ENCODE measurements at places on chromosomes 7 and 10. TPM values are rescaled to one million over a fixed set of nuclear protein-coding genes. Genes with fewer than 3 reads are reported as not detected.
A peak's percentile ranks its signal among the peaks of the same experiment; 100 is the strongest.

- H3K4me3 ChIP-seq: no peak overlapping the region
- DNase-seq: no peak
- no peak overlapping the region for H3K27ac ChIP-seq
- peaks cover 64% of the 10 kb centered on the region for H3K27me3 ChIP-seq
These were observed 2.5 kb downstream of the LBX1 start for GRCh38 chr10:101226491-101227428.

The NOLC1 gene
- total RNA-seq: 168 TPM

DNA sequence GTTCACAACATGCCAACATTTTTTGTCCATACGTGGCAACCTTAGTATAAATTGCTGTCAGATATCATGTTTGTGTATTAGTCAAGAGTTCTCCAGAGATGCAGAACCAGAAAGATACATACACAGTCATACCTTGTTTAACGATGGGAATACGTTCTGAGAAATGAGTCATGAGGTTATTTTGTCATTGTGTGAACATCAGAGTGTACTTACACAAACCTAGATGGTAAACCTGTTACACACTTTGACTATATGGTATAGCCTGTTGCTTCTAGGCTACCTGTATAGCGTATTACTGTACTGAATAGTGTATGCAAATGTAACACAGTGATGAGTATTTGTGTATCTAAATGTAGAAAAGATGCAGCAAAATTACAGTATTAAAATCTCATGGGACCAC lies 22.3 kb downstream of the ZNF518A start:
- H3K27me3 ChIP-seq: no peaks in the 10 kb centered on the region
- no peak for DNase-seq
- H3K4me3 ChIP-seq: no peak overlapping the region
- H3K4me1 ChIP-seq: no peaks in the 10 kb centered on the region
- H3K36me3 ChIP-seq: peaks cover 62% of the 10 kb centered on the region

The CRHR2 gene
- total RNA-seq: not detected

DNA sequence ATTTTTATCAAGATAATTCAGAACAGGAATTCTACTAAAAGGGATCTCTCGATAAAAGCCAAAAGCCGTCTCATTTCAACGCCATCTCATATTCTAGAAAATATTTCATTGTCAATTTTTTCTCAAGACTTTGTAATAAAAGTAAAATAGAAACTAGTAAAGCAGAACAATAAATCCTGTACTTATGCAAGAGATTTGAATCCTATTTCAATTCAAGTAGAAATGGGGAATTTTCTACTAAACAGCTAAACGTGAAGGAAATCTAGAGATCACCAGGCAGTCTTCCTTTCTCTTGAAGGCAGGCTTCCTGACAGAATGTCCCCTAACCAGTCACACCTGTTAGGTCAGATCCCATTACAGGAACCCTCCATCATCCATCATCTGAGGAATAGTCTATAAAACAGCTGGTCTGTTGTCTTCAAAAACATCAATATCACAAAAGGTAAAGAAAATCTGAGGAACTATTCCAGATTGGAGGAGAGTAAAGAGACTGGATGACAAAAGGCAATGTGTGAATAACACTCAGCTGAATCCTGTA lies 23.7 kb downstream of the USP6NL start:
- H3K4me3 ChIP-seq: no peak overlapping the region
- no peak overlapping the region for H3K27ac ChIP-seq
- no peak for DNase-seq
- no peaks in the 10 kb centered on the region for H3K27me3 ChIP-seq

DNA sequence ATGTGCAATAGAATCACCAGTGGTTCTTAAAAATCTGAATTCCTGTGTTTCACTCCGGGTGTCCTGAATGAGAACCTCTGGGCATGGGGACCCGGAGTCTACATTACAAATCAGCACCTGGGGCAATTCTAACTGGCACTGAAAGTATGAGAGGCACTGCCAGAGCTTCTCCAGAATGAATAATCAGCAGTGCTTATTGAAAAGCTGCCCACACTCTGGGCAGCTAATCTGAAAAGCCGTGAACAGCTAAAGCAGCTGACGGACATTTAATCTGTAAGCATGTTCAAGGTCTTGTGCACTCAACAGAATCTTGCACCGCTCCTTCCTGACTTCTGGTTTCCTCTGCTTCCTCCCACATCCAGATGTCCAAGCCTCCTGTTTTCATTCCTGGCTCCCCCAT lies 113.3 kb upstream of the KIF5B start:
- no peak overlapping the region for H3K27ac ChIP-seq
- no peaks in the 10 kb centered on the region for H3K27me3 ChIP-seq
- no peak for DNase-seq
- no peak overlapping the region for H3K4me3 ChIP-seq
- H3K4me1 ChIP-seq: no peaks in the 10 kb centered on the region

DNA sequence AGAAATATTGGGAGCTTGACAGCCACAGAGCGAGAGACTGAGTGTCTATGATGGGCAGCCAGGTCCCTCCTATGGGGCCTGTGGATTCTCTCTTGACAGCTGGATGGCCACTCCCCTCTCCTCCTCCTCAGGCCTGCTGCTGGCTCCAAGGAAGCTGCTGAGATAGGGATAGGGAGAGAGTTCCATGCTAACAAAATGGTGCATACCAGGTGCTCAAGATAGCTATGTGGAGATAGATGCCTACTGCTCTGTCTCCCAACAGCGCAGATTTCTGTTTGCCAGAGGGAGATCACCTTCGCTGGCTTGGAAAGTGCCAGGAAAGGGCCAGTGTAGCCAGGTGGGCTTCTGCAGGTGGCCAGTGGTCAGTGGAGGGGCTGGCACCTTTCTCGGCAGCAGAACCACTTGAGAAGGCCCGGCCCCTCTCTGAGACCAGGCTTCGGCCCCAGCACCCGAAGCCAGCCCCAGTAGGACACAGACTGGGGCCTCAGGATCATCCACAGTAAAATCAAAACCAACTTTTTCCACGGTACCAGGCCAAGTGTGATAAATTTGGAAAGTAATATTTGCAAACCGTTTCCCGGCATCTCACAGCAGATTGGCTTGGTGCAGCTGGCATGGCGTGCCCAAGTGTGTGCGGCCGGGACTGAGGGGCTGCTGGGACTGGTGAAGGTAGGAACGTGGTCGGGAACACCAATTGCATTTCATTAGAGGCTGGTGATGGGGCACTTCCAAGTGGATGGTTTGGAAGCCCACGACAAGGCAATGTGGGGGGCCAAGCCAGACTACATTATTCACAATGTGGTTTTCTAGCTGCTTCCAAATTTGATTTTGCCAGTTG lies 139.6 kb downstream of the PTPN20 start:
- H3K4me1 ChIP-seq: no peaks in the 10 kb centered on the region
- no peak overlapping the region for H3K27ac ChIP-seq
- H3K4me3 ChIP-seq: no peak overlapping the region
- peaks cover 12% of the 10 kb centered on the region for H3K27me3 ChIP-seq
- H3K36me3 ChIP-seq: no peaks in the 10 kb centered on the region

- peaks cover 23% of the 10 kb centered on the region for H3K27me3 ChIP-seq
- H3K27ac ChIP-seq: no peak overlapping the region
- H3K4me1 ChIP-seq: peaks cover 10% of the 10 kb centered on the region
These were observed 1.2 kb downstream of the GFRA1 start for GRCh38 chr10:116271593-116272439.

The LIPM gene
- not detected for total RNA-seq

The SFRP4 gene
- total RNA-seq: not detected

GRCh38 chr7:47097431-47097830 lies 484.5 kb downstream of the TNS3 start:
- peaks cover 5% of the 10 kb centered on the region for H3K4me1 ChIP-seq
- no peak for DNase-seq
- H3K27ac ChIP-seq: no peak overlapping the region
- H3K36me3 ChIP-seq: no peaks in the 10 kb centered on the region
- H3K27me3 ChIP-seq: no peaks in the 10 kb centered on the region

DNA sequence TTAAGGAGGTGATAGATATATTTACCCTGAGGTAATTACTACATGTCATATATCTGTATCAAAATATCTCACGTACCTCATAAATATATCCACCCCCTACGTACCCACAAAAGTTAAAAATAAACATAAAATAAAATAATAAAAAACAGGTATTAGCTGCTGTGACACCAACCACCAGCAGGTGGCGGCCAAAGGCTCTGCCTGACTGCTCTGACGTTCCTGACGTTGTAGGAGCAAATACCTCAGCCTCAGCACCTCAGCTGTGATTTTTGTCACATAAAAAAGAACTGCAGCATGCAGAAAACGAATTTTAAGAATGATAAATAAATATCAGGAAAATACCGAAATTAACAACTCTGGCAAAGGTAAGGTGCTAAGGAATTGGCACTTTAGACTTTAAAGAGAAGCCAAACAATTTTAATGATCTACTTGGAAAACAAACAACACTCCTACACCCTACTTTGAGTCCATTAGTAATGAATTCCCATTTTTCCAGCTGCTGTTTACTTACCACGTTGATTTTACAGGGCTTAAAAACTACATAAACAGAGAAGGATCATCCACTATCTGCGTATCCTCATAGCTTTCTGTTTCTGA lies 125.4 kb upstream of the TARP start:
- peaks cover 43% of the 10 kb centered on the region for H3K27me3 ChIP-seq
- no peak overlapping the region for H3K27ac ChIP-seq
- no peak overlapping the region for H3K4me3 ChIP-seq
- H3K4me1 ChIP-seq: no peaks in the 10 kb centered on the region

DNA sequence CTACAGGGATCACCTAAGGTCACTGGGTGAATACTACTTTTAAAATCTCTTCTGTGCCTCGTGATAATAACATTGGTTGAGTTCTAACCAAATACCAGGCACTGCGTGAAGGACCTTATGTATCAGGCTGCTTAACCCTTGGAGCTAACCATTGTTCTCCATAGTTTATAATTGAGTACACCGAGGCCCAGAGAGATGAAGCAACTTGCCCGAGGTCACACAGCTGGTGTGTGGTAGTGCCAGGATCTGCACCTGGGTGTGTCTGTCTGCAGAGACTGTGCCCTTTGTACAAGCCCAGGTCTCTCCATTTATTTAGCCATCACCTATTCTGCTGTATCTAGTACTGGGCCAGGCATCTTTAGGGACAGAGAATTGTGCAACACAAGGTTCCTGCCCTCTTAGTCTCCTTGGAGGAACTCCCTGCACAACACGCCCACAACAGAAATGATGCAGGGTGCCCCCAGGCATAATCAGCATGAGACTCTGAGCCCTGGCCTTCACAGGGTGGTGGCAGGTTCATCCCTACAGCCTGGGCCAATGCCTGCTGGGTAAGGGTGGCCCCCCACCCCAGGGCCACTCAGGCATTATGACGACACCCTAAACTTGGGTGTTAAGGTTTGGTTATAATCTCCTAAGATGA lies 31.5 kb downstream of the UNC5B start:
- no peaks in the 10 kb centered on the region for H3K27me3 ChIP-seq
- peaks cover 7% of the 10 kb centered on the region for H3K36me3 ChIP-seq
- peak; percentile 92 for DNase-seq
- H3K4me1 ChIP-seq: peaks cover 67% of the 10 kb centered on the region

DNA sequence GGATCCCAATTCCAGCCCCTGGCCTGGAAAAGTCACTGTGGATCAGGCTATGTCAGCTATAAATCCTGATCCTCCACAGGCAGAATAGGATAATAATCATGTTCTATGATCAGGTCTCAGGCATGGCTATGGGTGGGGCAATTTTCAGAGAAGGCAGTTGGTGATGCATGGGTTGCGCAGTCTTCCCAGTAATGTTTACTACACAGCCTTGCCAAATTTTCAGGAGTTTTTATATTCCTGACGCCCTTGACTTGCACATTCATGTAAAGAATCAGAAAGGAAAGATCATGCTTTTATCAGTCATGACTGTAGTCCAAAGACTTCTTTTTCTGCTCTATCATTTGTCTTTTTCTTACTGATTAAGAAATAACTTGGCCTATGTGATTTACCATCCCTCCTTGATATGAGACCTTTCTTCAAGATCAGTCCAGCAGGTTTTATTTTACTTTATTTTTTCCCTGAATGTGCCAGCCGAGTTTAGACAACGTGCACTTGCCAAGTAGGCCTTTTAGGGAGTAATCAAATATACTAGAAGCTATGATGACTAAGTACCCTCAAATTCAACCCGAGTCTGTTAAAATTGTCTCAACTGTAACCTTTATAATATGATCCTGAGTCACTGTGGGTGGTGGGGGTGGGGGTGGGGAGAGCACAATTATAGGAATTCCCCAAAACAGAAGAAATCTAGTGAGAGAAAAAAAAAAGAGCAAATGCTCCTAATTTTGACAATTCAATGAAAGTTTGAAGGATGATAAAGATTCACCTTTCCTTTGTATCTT lies 31.9 kb downstream of the ARL4A start:
- H3K36me3 ChIP-seq: no peaks in the 10 kb centered on the region
- peak overlapping the region; percentile 37 for H3K4me3 ChIP-seq
- H3K27me3 ChIP-seq: no peaks in the 10 kb centered on the region
- peak; percentile 85 for DNase-seq
- H3K4me1 ChIP-seq: peaks cover 46% of the 10 kb centered on the region

DNA sequence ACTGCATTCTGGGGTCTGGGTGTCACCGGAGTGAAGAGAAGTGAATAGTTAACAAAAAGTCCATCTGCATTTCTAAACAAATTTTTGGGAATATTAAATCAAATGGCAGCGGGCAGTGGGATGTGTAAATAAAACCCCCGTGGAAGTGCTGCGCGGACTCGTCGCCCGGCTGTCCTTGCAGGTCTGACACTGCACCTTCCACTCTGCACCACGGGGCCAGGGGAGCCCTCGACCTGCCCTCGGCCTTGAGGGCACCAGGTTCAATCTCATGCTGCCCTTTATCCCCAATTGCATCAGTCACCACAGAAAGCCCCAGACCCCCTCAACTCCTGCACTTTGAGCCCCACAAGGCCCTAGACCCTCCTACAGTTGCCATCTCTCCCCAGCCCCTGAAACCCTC lies 6.4 kb upstream of the SMARCD3 start:
- H3K36me3 ChIP-seq: no peaks in the 10 kb centered on the region
- H3K27ac ChIP-seq: no peak overlapping the region
- H3K4me3 ChIP-seq: no peak overlapping the region
- H3K27me3 ChIP-seq: peaks cover 55% of the 10 kb centered on the region
- peaks cover 22% of the 10 kb centered on the region for H3K4me1 ChIP-seq

The HKDC1 gene
- total RNA-seq: 0.68 TPM

The DNAJC30 gene
- 11.4 TPM for total RNA-seq

GRCh38 chr10:118101501-118101900 lies 54.8 kb upstream of the RAB11FIP2 start:
- H3K27me3 ChIP-seq: no peaks in the 10 kb centered on the region
- no peak overlapping the region for H3K4me3 ChIP-seq
- H3K27ac ChIP-seq: no peak overlapping the region
- no peaks in the 10 kb centered on the region for H3K4me1 ChIP-seq
- DNase-seq: no peak

GRCh38 chr7:23230641-23231101 lies 15.9 kb upstream of the GPNMB start:
- no peak overlapping the region for H3K4me3 ChIP-seq
- no peaks in the 10 kb centered on the region for H3K36me3 ChIP-seq
- no peak for DNase-seq
- no peaks in the 10 kb centered on the region for H3K27me3 ChIP-seq
- H3K27ac ChIP-seq: no peak overlapping the region

The SAMD9L gene
- 3.9 TPM for total RNA-seq

The SPACDR gene
- total RNA-seq: 0.49 TPM
